ENCODE measurements at places on chromosomes 2 and 18.

- DNase-seq: peak; percentile 16
Observed at GRCh38 chr2:128260239-128261138, 58.2 kb downstream of the HS6ST1 start.

DNA sequence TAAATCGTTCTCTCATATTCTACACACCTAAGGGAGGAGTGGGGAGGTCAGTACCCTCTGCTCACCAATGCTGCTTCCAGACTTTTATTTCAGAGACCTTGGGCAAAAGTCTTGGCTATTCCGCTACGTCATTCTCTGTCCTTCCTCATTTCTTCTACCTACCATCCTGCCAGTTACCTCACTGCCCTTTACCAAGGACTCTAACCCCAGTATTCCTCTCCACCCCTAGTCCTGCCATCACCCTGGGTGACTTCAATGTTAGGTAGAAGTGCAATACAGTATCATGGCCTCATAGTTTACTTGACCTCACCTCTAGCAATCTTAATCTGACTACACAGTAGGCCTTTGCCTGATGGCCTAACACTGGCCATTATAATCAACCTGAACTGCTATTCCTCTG lies 27.8 kb downstream of the RTN4 start:
- DNase-seq: no peak

DNA sequence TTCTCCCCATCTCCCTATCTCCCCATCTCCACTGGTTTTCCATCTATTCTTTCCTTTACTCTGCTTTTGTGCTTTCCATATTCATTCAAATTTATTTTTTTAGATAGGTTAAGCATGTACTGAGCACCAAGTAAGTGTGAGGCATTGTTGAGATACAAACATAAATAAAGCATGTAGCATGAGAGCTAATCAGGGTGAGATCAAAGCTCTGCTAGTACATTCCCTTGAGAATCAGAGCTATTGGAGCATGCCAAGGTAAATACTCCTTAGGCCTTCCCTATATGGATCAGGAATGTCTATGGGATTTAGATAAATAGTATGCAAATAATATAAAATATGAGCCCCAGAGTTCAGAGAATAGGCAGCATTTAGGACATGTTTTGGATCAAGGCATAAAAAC lies 25.3 kb downstream of the BABAM2 start:
- no peak for DNase-seq

DNA sequence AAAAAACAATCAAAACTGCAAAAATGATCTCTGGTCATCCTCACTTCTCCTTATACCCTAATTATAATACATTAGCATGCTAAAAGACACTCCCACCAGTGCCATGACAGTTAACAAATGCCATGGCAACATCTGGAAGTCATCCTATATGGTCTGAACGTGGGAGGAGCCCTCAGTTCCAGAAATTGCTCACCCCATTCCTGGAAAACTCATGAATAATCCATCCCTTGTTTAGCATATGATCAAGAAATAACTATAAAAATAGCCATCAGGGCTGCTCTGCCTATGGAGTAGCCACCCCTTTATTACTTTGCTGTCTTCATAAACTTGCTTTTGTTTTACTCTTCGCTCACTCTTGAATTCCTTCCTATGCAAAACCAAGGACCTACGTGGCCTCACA lies 5.7 kb upstream of the C2orf80 start:
- DNase-seq: no peak

DNA sequence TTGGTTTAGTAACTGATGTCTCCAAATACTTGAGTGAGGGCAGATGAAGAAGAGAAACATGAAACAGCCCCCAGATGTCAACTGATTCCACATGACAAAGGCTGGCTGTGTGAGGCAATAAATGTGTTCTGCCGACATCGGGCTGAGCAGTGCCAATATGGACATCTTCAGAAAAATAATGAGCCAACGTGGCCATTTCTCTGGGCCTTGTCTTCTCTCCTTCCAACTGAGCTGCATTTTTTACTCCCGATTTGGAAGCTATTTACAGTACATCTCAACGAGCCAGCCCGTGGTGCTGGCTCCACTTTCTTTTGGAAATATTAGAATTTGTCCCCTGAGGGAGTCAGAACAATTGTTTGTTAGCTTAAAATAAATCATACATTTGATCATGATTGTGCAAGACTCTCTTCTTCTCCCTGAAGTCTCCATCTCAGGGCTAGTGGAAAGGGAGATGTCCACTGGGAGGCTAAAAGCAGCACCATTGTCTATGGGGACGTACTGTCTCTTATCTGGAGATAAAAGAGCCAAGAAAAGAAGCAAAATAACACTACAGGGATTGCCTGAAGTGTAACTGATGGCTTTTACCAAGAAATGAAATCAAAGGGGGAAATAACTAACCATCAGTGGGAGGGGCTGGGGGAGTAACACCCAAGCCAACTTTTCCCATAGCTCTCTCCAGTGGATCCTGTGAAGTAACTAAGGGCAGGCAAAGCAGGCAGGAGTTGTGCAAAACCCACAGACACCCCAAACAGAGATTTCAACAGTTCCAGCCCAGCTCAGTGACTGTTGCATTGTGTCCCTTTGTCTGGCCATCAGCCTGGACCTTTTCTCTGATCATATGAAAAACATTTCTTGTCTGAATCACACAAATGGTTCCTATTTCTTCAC lies 114.8 kb downstream of the RDH14 start:
- DNase-seq: no peak

DNA sequence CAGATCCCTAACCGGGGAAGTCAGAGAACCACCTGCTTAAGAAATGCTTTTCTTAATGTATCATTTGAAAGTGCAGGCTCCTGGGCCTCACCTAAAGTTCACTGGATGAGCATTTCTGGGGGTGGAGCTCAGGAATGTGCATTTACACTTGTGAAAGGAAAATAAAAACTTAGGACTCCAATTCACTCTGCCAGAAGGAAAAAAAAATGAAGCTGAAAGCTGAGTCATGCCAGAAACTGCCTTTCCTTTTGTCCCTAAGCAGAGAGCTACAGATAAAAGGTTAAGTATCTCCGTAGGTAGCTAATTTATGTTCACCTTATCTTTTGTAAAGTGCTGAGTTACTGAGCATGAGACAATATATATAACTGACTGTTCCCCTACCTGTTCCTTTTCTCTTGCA lies 229.5 kb upstream of the MEX3C start:
- no peak for DNase-seq

GRCh38 chr2:163863073-163863472 lies 127.3 kb upstream of the FIGN start:
- no peak for DNase-seq

GRCh38 chr2:40859617-40860016 lies 407.7 kb upstream of the SLC8A1 start:
- no peak for DNase-seq

DNA sequence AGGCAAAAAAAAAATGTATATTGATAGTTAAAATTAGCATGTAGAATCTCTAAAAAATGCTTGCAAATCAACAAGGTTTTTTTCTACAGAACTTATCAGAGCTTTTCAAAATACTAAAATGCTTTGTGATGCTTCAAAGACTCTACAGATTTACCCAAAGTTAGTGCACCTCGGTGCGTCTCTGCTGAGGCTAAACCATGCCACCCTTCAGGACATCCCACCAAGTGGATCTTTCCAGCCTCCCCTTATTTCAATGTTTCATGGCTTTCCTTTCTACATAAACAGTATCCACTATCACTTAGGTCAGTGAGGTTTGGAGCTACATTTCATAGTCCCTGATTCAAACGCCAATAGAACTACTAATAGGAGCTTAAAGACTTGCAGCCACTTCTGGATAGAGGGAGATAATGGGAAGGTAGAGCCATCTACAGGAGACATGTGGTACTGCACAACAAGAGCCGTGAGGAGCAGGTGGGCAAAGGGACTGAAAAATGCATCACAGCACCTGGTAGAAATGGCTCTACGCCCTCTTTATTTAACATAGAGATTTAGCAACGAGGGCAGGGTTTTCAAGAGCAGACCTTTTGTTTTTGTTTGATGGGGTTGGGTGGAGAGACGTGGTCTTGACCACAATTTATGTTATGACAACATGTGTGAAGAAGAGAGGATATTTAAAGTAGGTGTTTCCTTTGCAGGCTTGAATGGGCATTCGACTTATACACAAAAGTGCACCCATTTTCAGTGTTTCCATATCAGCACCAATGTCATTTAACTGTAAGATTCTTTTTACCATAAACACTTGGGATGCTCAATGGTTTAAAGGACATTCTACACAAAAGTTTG lies 56.1 kb upstream of the SLC35G4 start:
- DNase-seq: peak; percentile 33

- no peak for DNase-seq
Observed at GRCh38 chr2:189222468-189223105, 43.0 kb upstream of the COL5A2 start.

DNA sequence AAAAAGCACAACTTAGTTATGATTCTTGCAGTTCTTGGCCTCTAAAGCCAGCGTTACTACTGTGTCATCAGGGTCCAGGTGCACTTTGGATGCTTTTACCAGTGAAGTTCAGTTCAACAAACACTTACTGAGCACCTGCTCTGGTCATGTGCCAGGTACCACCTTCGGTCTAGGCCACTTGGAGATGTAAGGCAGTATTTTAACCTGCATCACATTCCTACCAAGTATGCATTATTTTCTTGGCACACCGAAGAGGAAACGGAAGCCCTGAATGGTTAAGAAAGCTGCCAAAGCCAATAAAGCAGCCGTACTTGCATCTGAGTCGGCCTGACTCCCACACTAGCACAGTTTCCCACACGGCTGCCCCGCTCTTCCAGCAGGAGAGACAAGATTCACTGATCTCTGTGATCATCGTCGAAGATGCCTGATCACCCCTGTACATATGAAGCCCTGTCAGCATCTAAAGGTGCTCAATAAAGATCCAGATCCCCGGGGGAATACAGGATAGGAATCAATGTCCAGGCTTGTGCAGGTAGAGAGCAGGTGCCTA lies 427.1 kb downstream of the EIPR1 start:
- DNase-seq: no peak

DNA sequence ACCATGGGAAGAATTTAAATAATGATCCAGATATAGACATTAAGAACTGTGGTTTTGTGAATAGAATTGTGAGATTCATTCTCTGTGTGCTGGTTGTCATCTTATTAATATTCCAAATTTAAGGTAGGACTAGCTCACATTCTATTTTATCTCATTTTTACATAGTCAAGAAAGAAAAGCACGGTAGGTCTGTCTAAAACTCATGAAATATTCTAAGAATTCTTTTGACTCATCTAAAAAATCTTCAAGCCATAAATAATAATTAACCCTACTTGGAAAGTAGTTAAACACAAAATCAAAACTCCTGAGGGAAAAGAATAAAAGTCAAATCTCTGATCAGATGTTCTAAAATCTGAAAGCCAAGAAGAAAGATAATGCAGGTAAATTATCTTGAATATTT lies 388.8 kb upstream of the CHAC2 start:
- DNase-seq: no peak

DNA sequence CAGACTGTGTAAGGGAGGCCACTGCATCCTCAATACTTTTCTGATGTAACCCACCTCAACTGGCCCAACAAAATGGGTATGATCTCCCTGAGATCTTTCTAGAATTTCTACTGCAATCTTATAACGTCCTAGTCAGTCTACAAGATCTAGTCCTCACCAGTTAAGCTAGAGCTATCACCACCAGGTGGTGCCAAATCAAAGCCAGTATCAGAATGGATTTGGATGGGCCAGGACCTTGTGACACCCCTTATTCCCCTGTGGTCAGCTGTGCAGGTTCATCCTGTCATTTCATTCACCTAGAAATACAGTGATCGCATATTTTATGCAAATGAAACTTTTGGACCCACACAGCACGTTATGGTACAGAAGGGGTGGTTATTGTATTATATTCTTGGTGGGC lies 90.3 kb downstream of the OLA1 start:
- DNase-seq: no peak

- DNase-seq: no peak
Observed at GRCh38 chr2:71882949-71883472, 264.7 kb downstream of the CYP26B1 start.

Measured in fibroblast of skin of left biceps (primary cell).